ENCODE measurements at places on chromosomes 2 and 18.

- no peak for DNase-seq
Observed at GRCh38 chr2:62939735-62940491, 110.7 kb upstream of the OTX1 start.

- no peak for DNase-seq
Observed at GRCh38 chr2:62321380-62322289, 125.7 kb downstream of the B3GNT2 start.

DNA sequence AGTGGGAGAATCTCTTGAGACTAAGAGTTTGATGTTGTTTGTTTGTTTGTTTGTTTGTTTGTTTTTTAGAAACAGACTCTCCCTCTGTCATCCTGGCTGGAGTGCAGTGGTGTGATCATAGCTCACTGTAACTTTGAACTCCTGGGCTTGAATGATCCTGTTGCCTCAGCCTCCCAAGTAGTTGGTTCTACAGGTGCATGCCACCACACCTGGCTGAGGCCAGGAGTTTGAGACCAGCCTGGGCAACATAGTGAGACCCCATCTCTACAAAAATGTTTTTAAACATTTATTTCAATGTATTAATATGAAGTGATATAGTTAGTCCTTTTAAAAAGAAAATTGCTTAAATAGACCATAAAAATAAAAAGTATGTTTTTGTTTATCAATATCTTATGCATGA, 35.6 kb downstream of the MAP3K19 start:
- DNase-seq: no peak

- DNase-seq: no peak
Observed at GRCh38 chr2:98771721-98772524, 41.0 kb upstream of the MGAT4A start.

DNA sequence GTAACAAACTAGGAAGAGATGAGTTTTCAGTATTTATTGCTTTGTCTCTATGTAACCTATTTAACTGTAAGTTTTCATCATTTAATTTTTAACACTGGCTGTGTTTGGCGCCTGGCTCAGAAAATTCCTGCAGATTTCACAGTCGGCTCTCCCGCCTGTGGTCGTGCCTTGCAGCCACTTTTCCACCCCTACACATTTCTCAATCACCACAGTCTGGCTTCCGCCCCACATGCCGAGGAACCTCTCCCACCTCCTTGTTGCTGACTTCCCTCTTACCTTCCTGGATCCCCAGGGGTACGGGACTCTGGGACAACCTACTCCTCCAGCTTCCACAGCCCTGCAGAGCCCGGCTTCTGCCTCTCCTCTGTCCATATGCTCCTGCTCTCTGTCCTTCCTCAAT, 41.6 kb upstream of the MGAT4A start:
- no peak for DNase-seq

DNA sequence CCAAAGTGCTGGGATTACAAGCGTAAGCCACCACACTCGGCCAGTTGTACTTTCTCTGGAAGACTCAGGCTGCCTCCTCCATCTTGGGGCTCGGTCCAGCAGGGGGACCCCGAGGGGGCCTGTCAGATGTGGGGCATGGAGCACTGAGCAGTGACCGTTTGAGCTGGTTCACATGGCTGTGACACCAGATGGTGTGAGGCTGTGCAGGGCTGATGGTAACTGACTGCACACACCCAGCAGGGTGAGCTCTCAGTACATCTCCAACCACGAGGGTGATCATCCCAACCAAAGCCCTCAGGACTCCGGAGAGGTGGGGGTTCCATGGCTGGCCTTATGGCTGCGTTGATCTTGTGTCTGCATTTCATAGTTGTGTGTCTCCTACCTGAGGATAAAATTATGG, 63.4 kb downstream of the FAM168B start:
- no peak for DNase-seq

GRCh38 chr2:198615972-198616371, 811.6 kb downstream of the PLCL1 start:
- no peak for DNase-seq

DNA sequence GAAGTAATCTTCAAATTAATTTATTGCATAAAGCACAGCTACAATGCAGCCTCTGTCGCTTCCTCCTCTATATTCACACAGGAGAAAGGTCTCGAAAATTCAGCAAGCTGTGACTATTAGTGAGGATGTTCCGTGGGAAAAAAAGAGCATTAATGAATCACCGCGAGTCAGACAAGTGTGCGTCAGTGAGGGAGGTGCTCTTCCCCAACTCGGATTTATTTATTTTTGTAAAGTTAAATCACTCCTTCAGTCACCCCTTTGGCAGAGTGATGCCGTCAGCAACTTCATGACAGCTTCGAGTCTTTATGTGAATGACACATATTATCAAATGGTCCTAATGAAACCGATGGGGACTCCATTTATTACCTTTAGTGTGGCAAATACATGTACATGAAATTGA, 648.9 kb upstream of the SALL3 start:
- no peak for DNase-seq

- DNase-seq: no peak
Observed at GRCh38 chr2:182594286-182594685, 121.8 kb upstream of the DNAJC10 start.

DNA sequence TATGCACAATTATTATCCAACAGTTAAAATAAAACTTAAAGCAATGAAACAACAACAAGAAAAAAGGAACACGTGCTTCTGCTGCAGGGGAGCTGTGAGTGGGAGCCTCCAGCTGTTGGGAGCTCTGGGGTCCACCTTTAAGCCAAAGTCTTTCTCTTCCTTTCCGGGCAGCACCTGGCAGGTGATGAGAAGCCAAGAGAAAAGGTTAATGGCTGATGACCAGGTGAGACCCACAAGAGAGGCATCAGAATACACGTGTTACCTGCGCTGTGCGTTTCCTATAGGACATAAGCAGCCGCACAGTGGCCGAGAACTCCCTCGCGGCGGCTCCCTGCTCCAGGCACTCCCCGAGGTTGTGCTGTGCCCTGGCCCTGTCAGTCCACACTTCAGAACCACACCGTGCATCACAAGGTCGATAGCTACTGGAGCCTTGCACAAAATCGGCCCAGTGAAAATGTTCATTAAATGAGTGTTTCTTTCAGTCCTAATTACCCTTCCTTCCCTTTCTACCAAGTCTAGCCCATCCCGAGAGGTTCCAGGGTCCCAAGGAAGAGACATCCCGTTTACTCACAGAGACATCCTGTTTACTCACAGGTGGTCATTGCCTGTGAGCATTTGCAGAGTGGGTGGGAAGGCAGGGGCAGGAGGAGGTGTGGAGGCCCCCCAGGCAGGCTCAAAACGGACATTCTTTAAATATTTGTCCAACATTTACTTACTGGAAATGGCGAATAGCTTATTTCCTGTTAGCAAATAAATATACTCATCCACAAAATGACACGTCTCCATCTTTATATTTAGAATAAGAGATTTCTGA, 44.9 kb upstream of the ASB18 start:
- DNase-seq: no peak

DNA sequence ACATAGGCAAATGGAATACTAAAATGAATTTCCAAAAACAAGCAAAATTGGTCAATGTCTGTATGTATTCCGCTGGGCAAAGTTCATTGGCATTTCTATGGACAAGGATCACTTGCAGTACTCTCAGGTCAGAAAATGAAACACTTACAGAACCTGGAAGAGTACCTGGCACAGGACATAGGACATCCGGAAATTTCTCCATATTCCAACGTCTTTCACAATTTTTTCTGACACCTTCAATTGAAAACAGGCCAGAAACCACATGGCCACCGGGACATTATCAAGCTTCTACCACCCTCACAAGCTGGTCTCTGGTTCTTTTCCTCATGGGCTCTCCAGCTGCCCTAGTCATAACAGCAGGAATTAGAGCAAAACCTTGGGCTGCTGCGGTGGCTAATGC, 96.9 kb upstream of the MSH6 start:
- no peak for DNase-seq

GRCh38 chr2:47483191-47483590, 80.2 kb downstream of the MSH2 start:
- DNase-seq: no peak

DNA sequence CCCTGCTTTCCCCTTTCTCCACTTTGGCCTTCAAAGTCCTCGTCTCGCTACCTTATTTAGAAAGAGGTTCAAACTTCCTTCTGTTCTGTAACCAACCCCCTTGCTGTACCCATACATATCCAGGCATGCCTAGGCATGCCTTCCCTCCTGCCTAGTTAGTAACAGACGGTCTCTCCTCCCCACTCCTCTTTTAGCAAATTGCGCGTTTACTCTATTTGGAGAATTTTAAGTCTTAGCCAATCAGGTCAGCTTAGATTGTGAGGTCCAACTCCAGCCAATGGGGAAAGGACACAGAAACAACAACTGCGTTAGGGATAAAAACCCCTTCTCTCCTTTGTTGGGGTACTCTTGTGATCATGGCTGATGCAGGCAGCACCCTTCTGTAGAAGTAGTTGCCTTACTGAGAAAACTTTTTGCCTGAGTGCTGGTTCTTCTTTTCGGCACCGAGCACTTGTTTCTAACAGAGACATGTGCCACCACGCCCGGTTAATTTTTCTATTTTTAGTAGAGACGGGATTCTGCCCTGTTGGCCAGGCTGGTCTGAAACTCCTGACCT, 85.9 kb upstream of the FOXI3 start:
- peak; percentile 15 for DNase-seq

- DNase-seq: peak; percentile 50
Observed at GRCh38 chr2:118061135-118061955, 26.9 kb upstream of the INSIG2 start.

DNA sequence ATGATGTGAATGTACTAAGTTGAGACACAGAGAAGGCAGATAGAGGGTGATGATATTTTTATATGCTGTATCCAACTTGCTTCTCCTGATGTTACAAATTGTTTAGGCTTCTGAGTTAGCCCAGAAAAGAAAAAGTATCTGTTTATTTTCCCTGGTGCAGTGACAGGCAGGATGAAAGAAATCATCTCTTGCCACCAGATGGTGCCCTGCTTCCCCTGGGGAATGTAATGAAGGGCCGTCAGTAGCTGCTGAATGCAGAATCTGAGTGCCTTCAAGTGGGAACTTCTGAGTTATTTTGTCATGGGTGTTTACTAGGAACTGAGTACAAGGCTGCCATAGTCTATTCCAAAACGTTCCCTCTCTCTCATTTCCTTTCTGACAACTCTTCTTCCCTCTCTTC, 525.6 kb downstream of the MBD2 start:
- peak; percentile 68 for DNase-seq

GRCh38 chr2:12982149-12982584, 265.4 kb downstream of the TRIB2 start:
- DNase-seq: no peak

DNA sequence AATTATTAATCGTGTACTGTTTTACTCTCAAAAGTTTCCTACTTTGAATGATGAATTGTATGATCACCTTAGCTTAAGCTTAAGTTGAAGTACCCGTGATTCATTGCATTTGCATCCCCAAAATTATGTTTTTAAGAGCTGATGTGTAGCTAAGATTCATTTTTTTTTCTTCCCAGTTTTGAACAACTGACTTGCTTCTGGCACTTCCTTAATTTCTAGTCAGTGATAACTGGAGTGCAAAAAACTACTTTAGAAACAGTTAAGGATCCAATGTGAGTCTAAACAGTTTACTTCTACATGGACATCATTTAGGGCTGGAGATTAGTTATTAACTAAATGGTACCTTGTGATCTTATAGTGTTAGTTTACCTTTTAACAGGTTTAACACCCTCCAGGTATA, 124.0 kb upstream of the CAVIN2 start:
- DNase-seq: no peak

- DNase-seq: peak; percentile 91
Observed at GRCh38 chr18:58847383-58848071, 17.1 kb upstream of the ZNF532 start.

DNA sequence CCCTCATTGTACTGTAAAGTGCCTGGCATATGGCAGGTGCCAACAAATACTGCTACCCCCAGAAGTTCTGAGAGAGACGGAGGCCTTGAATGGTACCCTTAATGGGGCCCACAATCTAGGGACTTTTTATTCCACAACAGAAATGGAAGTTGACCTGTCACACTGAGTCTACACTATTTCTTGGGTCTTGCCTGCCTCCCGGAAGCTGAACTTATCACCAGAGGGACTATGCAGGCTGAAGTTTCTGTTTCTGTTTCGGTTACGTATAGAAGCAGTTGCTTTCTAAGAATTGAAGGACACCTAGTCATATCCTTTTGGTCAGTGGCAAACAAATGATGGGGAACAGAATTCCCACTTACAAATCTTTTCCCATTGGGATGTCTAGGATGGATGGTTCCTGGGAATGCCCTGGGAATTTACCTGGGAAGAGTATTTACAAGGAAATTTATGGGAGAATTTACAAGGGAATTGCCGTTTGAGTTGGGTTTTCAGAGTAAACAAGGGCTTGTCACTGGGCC, 74.2 kb downstream of the HS1BP3 start:
- DNase-seq: no peak

- DNase-seq: no peak
Observed at GRCh38 chr2:43389581-43390466, 163.4 kb upstream of the ZFP36L2 start.

DNA sequence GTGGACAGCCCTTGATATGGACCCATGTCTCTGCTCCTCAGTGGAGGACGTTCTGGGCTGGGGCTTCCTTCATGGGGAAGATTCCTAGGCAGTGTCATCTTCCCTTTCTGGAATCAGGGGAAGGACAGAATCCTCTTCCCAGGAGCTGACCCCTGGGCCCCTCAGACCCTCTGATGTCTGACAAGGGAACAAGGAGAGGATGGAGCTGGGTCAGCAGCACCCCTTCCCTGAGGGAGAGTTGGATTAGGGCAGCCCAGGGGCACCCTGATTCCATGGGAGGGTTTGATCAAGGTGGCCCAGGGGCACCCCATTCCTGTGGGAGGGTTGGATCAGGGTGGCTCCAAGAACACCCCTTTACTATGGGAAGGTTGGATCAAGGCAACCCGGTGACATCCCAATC, 86.5 kb downstream of the ACKR3 start:
- DNase-seq: no peak

DNA sequence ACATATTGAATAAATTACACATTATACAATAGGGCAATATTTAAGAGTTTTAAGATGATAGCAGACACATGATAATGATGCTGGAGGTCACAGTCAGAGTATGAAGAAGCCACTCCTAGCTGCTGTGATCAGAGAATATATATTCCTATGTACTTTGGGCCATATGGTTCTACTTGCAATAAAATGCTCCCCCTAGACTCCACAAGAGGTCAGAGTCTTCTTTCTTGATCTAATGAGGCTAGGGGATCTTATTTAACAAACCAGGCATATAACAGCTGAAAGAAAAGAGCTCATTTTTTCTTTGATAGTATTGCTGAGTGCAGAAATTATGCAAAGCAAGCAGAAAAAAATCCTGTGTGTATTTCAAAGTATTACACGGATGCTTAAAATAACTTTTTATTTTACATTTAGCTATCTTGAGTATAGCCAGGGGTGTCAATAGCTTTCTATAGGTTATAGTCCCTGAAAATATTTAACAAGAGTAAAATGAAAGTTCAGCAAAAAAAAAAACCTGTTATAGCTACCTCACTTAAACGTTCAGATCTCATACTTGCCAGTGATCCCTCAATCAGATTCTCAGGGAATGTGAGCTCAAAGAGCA, 748.7 kb upstream of the CHAC2 start:
- DNase-seq: peak; percentile 23

GRCh38 chr2:689877-690510, 12.8 kb upstream of the TMEM18 start:
- DNase-seq: no peak
